ENCODE measurements at places on chromosomes 7 and 10. TPM values are rescaled to one million over a fixed set of nuclear protein-coding genes. Genes with fewer than 3 reads are reported as not detected.
A peak's percentile ranks its signal among the peaks of the same experiment; 100 is the strongest.

GRCh38 chr10:125213541-125214282 lies 53.3 kb upstream of the CTBP2 start:
- H3K27ac ChIP-seq = no peak overlapping the region
- H3K4me3 ChIP-seq = no peak overlapping the region
- DNase-seq = no peak
- no peaks in the 10 kb centered on the region for H3K27me3 ChIP-seq
- no peaks in the 10 kb centered on the region for H3K36me3 ChIP-seq

DNA sequence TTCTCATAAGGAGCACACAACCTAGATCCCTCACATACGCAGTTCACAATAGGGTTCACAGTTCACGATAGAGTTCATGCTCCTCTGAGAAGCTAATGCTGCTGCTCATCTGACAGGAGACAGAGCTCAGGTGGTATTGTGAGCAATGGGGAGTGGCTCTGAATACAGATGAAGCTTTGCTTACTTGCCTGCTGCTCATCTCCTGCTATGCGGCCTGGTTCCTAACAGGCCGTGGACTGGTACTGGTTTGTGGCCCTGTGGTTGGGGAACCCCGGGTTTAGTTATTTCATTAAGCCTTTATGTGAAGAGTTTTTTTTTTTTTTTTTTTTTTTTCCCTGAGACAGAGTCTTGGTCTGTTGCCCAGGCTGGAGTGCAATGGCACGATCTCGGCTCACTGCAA lies 19.4 kb downstream of the SLK start:
- no peak overlapping the region for H3K27ac ChIP-seq
- no peak overlapping the region for H3K4me3 ChIP-seq
- no peaks in the 10 kb centered on the region for H3K27me3 ChIP-seq
- H3K36me3 ChIP-seq = no peaks in the 10 kb centered on the region
- DNase-seq = no peak

DNA sequence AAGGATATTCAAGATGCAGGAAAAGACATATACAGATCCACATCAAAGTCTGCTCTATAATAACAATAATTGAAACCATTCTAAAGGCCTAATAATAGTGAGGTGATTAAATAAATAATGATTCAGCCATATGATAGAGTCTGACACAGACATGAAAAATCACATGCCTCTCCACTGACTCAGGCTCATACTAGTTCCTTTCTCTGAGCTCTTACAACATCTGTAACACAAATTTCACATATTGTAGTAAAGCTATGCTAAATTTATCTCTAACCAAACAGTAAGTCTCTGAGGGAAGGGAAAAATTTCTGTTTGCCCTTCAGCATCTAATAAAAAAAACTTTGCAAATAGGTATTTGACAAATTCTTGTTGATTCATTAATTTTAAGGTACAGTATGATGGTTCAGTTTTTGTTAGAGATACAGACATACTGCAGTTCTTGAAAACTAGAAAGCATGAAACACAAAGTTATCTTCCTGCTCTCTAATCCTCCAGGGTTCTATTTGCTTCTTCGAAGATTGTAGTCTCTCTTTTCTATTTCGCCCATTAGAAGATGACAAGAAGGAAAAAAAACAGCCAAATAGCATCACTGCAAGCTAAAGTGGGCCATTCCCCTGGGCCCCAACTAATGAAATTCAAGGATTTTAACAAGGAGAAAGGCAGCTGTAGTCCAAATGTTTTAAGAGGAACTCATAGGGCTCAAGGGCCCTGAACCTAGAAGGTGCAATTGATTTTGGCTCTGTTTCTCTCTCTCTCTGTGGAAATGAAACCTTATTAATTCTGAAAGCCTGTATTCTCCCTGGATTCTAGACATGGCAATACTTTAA lies 53.9 kb downstream of the CUBN start:
- H3K27me3 ChIP-seq = no peaks in the 10 kb centered on the region
- H3K4me3 ChIP-seq = no peak overlapping the region
- H3K4me1 ChIP-seq = peaks cover 24% of the 10 kb centered on the region
- peak overlapping the region; percentile 34 for H3K27ac ChIP-seq

GRCh38 chr7:94590526-94591162 lies 65.3 kb downstream of the SGCE start:
- no peaks in the 10 kb centered on the region for H3K4me1 ChIP-seq
- no peak overlapping the region for H3K27ac ChIP-seq
- no peak for DNase-seq
- no peaks in the 10 kb centered on the region for H3K27me3 ChIP-seq
- H3K4me3 ChIP-seq = no peak overlapping the region
- no peaks in the 10 kb centered on the region for H3K36me3 ChIP-seq

DNA sequence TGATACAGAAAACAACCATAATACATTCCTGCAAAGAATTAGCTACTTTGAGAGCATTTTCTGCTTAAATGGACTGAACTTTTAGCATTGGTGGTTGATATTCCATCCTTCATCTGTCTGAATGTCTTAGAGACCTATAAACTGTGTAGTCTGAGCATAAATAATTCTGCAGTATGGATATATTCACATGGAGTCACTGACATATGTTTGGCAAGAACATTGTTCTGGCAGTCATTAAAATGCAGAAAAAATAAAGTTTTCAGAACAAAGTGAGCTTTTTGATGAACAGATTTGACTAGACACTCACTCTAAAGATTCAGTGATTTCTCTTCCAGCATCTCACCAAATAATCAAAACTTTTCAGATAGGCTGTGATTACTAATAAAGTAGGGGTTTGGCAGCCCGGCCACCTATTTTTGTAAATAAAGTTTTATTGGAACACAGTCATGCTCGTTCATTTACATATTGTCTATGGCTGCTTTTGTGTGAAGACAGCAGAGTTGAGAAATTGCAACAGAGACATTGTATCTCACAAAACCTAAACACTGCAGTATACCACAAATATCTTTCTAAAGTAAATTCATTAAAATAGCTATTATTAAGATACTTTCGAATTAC lies 44.1 kb upstream of the RAPGEF5 start:
- H3K4me3 ChIP-seq = no peak overlapping the region
- no peak overlapping the region for H3K27ac ChIP-seq
- DNase-seq = no peak
- H3K36me3 ChIP-seq = no peaks in the 10 kb centered on the region
- H3K4me1 ChIP-seq = no peaks in the 10 kb centered on the region

- no peak overlapping the region for H3K4me3 ChIP-seq
- H3K36me3 ChIP-seq = no peaks in the 10 kb centered on the region
- H3K27ac ChIP-seq = no peak overlapping the region
- no peaks in the 10 kb centered on the region for H3K4me1 ChIP-seq
Measured at GRCh38 chr7:40866601-40867000, 731.8 kb downstream of the SUGCT start.

- H3K36me3 ChIP-seq = no peaks in the 10 kb centered on the region
- DNase-seq = no peak
- H3K4me1 ChIP-seq = no peaks in the 10 kb centered on the region
- no peaks in the 10 kb centered on the region for H3K27me3 ChIP-seq
- H3K4me3 ChIP-seq = no peak overlapping the region
Measured at GRCh38 chr7:14954035-14954434, 51.5 kb upstream of the DGKB start.

- H3K27me3 ChIP-seq = no peaks in the 10 kb centered on the region
- H3K36me3 ChIP-seq = no peaks in the 10 kb centered on the region
- no peak overlapping the region for H3K4me3 ChIP-seq
- no peak for DNase-seq
Measured at GRCh38 chr7:122289426-122289825, 15.1 kb downstream of the FEZF1 start.

GRCh38 chr10:26169466-26169865 lies 47.1 kb upstream of the GAD2 start:
- no peak for DNase-seq
- no peak overlapping the region for H3K27ac ChIP-seq
- H3K4me3 ChIP-seq = no peak overlapping the region
- no peaks in the 10 kb centered on the region for H3K27me3 ChIP-seq
- H3K4me1 ChIP-seq = no peaks in the 10 kb centered on the region

DNA sequence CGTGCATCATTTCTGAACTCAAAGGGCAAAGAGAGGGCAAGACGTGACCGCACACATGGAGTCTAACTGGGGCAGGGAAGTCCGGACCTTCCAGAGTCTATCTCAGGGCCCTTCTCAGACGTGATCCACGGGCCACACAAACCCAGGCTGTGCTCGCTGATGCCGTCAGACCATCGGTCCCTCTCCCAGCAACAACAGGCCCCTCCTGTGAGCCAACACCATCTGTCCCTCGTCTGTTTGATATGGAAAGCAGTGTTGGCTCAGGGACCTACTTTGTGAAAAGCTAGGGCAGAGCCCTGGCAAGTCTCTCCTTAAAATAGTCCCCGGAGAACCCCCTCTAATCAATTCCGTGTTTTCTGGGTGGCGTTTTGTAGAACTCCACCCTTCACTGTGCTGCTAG lies 208.8 kb downstream of the TCERG1L start:
- no peaks in the 10 kb centered on the region for H3K27me3 ChIP-seq
- H3K36me3 ChIP-seq = no peaks in the 10 kb centered on the region
- H3K27ac ChIP-seq = no peak overlapping the region
- no peak for DNase-seq

GRCh38 chr7:54814401-54814800 lies 55.4 kb upstream of the SEC61G start:
- no peaks in the 10 kb centered on the region for H3K27me3 ChIP-seq
- no peak overlapping the region for H3K27ac ChIP-seq
- peaks cover 5% of the 10 kb centered on the region for H3K4me1 ChIP-seq
- H3K36me3 ChIP-seq = no peaks in the 10 kb centered on the region
- DNase-seq = no peak
- H3K4me3 ChIP-seq = no peak overlapping the region

DNA sequence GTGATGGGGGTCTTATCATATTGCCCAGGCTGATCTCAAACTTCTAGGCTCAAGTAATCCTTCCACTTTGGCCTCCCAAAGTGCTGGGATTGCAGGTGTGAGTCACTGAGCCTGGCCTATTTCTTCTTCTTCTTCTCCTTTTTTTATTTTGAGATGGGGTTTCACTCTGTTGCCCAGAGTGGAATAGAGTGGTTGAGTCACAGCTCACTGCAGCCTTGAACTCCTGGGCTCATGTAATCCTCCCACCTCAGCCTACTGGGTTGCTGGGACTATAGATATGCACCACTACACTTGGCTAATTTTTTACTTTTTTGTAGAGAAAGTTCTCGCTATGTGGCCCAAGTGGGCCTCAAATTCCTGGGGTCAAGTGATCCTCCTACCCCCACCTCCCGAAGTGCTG lies 124.3 kb downstream of the SKIDA1 start:
- no peak overlapping the region for H3K4me3 ChIP-seq
- DNase-seq = no peak
- no peaks in the 10 kb centered on the region for H3K27me3 ChIP-seq
- no peak overlapping the region for H3K27ac ChIP-seq
- H3K4me1 ChIP-seq = no peaks in the 10 kb centered on the region

GRCh38 chr10:47029181-47030009 lies 118.2 kb downstream of the PTPN20 start:
- H3K4me3 ChIP-seq = no peak overlapping the region
- H3K27ac ChIP-seq = peak overlapping the region; percentile 75
- no peaks in the 10 kb centered on the region for H3K27me3 ChIP-seq
- no peak for DNase-seq

DNA sequence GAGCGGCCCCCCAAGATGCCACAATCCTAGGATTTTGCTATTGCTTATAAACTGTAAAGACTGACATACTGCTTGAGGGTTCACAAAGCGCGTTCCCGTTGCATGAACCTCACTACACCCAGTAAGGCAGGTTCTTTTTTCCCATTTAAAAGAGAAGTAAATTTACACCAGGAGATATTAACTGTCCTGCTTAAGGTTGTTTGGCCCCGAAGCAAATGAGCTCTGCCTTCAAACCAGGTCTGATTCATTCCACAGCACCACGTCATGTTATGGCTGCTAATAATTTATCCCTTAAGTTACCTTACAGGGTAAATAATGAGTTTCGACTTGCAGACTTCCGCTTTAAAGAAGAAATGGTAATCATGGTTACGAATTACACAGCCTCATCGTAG lies 559 bp upstream of the FKBP14 start:
- DNase-seq = no peak
- peaks cover 28% of the 10 kb centered on the region for H3K4me1 ChIP-seq
- no peaks in the 10 kb centered on the region for H3K36me3 ChIP-seq
- H3K27me3 ChIP-seq = no peaks in the 10 kb centered on the region

GRCh38 chr7:113087071-113087998 lies 708 bp upstream of the GPR85 start:
- no peaks in the 10 kb centered on the region for H3K36me3 ChIP-seq
- DNase-seq = no peak
- H3K4me3 ChIP-seq = peak overlapping the region; percentile 42
- peaks cover 21% of the 10 kb centered on the region for H3K4me1 ChIP-seq
- H3K27ac ChIP-seq = no peak overlapping the region

- no peaks in the 10 kb centered on the region for H3K27me3 ChIP-seq
- peaks cover 32% of the 10 kb centered on the region for H3K4me1 ChIP-seq
- no peak overlapping the region for H3K27ac ChIP-seq
- H3K36me3 ChIP-seq = no peaks in the 10 kb centered on the region
- DNase-seq = no peak
Measured at GRCh38 chr7:18978108-18978495, 139.3 kb downstream of the TWIST1 start.

- no peaks in the 10 kb centered on the region for H3K4me1 ChIP-seq
- no peak overlapping the region for H3K27ac ChIP-seq
- H3K4me3 ChIP-seq = no peak overlapping the region
- no peaks in the 10 kb centered on the region for H3K36me3 ChIP-seq
- no peak for DNase-seq
Measured at GRCh38 chr10:89548673-89549072, 13.3 kb upstream of the SLC16A12 start.

DNA sequence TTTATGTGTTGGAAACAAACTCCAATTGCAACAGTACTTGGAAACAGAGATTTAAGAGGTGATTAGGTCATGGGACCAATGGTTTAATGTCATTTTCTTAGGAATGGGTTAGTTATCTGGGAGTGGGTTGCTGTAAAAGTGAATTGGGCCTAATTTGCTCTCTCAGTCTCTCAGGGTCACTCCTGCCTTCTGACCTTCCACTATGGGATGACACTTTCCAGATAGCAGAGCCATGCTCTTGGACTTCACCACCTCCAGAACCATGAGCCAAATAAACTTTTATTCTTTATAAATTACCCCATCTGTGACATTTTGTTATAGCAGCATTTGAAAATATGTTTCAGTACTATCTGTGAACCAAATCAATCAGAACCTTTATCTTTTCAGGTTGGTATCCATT lies 1509.1 kb downstream of the REEP3 start:
- H3K36me3 ChIP-seq = no peaks in the 10 kb centered on the region
- H3K27ac ChIP-seq = no peak overlapping the region
- no peak for DNase-seq
- H3K4me3 ChIP-seq = no peak overlapping the region
- no peaks in the 10 kb centered on the region for H3K27me3 ChIP-seq

The ICA1 gene
- 27.3 TPM for total RNA-seq

The KLF6 gene
- total RNA-seq = 200 TPM

The CNTNAP2 gene
- not detected for total RNA-seq

The PRLHR gene
- total RNA-seq = not detected

All from tibial nerve (tissue), 4 donors.